Foreskin melanocyte (primary cell): ENCODE measurements at places on chromosomes 3 and 15.

GRCh38 chr3:128466840-128467541, at the start of gene DNAJB8:
DNAJB8 (minus strand) TSS chr3:128466890; CDS start chr3:128463245, 3,645 bp downstream.
- no peak for DNase-seq

GRCh38 chr3:16370872-16371740, 106.1 kb downstream of the OXNAD1 start:
- no peak for DNase-seq

GRCh38 chr3:101070799-101071121, 77.5 kb upstream of the ABI3BP start:
- no peak for DNase-seq

DNA sequence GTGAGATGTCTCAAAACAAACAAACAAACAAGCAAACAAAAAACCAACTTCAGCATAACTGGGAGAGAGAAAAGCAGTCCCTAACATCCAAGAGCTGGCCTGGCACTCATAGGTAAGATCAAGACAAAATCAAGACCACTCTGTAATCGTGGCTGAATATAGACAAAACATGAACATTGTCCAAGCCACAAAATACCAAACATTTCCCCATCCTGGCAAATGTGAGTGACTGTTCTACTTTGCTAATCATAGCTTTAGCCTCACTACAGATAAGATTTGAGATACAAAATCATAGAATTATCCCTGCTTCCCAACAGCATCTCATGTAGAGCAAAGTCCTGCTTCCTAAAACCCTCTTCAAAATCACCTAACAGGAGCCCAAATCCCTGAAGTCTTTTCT, 116.7 kb upstream of the PRTG start:
- DNase-seq = no peak

DNA sequence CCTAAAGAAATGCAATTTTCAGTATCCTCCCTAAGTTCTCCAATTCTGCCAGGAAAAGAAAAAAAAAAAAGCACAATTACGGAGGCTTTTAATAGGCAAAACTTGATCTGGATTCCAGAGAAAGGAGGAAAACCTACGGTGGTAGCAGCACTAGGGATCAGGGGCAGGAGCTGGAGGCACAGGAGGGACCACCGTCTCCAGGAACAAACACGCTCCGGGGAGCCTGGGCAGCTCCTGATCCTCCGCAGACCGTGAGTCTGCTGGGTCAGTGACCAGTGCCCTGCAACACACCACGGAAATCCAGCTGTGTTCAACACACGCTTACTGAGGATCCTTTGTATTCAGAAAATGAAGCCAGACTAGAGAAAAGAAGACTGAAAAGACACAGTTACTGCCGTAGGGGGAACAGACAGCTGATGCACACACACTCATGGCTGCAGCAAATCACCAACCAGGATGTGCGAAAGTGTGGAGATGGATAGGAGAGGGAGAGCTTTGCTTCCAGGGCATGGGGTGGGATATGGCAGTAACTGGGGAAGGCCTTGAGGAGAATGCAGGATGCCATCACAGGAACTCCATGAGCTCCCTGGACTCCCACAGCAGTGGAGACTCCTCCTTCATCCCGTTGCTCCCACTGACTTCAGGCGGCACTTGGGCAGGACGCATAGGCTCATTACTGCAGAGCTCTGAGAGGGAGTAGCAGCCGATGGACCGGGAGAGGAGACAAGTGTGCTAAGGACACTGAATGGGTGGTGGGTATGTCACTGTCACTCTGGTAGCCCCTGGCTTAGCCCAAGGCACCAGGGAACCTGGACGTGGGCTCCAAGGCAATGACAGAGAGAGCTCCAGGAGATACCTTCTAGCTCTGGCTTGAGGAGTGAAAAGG, 167.0 kb downstream of the ATP10A start:
- DNase-seq = peak; percentile 94
